Activated T-helper 1 cell treated with anti-CD3 and anti-CD28 coated beads, Interleukin-2, amount 50 U/mL, for 16 hours (primary cell): ENCODE measurements at places on chromosomes 12 and 14.
A peak's percentile ranks its signal among the peaks of the same experiment; 100 is the strongest.

- no peak for DNase-seq
Measured at GRCh38 chr12:120262852-120263747, 2.4 kb downstream of the PXN start.

GRCh38 chr12:20018406-20018805, 349.9 kb upstream of the PDE3A start:
- no peak for DNase-seq

DNA sequence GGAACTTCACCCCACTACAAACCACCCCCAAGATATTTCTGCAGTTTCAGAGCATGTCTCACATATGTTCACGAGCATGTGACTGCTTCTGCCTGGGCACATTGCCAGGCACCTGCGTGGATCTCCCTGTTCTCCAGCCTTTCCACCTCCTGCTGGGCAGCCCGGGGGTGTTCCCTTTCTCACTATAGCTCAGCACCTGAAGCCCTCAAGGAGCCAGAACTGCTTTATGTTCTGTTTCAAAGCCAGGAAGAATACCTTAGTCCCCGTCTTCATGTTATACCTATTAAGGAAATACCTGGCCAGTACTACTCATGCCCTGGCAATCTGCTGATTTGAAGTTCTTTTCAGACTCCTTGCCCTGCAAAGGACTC, 4.2 kb upstream of the FGF6 start:
- DNase-seq: no peak

- DNase-seq: peak; percentile 10
Measured at GRCh38 chr12:22121224-22121623, 75.2 kb downstream of the CMAS start.

GRCh38 chr14:89164168-89165073, 252.6 kb downstream of the FOXN3 start:
- no peak for DNase-seq
